ENCODE measurements at places on chromosomes 5 and 9.

DNA sequence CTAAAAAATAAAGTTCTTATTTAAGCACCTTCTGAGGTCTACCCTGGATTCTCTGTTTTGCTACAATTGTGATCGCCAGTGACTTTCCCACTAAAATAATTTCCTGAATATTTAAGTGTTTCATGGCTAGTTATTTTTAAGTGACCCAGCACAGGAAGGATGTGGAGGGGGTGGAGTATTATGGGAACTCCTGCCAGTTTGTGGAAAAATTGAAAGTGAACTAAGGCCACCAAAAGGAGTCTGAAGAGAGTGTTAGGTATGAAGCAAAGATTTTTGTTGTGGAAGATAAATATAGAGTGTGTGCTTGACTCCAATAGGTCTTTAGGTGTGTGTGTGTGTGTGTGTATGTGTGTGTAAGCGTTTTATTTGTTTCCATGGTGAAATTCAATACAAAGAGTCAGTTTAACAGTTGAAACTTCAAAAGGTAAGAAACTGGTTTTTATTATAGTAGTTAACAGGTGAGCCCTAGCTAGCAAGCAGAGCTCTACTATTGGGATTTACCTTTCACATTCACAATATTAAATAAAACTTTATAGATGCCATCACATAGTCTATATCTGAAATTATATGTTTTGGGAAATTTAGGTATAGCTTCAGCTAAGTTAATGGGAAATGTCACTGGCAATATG is 25.6 kb downstream of the RASGRF2 start:
- DNase-seq, result no peak

- DNase-seq, result no peak
These were observed 10.7 kb downstream of the IQGAP2 start for GRCh38 chr5:76413746-76414145.

GRCh38 chr9:91803970-91804752 is 145.9 kb downstream of the ROR2 start:
- DNase-seq, result no peak

- DNase-seq, result no peak
These were observed 112.4 kb downstream of the CETN3 start for GRCh38 chr5:90297045-90297764.

- no peak for DNase-seq
These were observed 306.2 kb downstream of the SEMA5A start for GRCh38 chr5:9239626-9240025.

- DNase-seq, result no peak
These were observed 179.0 kb downstream of the C9orf50 start for GRCh38 chr9:129441852-129442251.

DNA sequence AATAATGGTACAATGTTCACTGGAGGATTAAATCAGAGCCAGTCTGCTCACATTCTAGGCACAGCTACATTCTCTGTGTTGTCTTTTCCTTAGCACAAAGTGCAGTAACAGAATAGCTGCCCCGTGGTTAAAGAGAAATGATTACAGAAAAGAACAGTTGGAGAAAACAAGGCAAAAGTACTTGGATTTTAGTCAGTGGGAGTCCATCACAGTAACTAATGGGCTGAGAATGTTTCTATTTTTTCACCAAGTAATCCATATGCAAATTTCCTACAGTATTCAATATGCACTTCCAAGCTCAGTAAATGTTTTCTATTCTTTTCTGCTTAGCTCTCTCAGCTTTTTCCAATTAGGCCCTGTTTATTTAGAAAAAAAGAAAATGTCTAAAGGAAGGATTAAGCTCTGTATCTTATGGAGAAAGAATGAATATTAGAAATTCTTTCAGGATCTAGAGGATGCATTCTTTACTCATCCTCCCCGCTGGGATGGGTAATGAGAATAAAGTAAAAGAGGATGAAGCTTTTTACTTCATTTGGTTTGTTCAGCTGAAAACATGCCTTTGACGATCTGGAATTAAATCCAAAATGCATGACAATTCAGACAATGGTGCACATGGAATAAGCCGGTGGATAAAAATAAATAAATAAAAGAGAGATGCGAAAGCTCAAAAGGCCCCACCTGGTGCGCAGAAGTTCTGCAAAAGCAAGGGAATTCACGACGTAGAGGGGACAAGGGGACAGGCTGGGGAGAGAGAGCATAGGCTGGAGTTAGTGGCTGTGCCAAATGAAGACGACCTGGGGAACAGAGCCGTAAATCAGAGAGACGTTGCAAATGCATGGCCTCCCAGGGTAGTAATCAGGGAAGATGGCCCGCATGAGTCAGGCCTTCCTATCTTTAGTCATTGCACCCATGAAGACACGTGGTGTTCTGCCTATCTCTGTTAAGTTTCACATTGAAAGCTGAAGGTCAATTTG is 345.2 kb downstream of the GLIS3 start:
- DNase-seq, result no peak

- DNase-seq, result no peak
These were observed 29.2 kb downstream of the NR4A3 start for GRCh38 chr9:99850736-99851499.

DNA sequence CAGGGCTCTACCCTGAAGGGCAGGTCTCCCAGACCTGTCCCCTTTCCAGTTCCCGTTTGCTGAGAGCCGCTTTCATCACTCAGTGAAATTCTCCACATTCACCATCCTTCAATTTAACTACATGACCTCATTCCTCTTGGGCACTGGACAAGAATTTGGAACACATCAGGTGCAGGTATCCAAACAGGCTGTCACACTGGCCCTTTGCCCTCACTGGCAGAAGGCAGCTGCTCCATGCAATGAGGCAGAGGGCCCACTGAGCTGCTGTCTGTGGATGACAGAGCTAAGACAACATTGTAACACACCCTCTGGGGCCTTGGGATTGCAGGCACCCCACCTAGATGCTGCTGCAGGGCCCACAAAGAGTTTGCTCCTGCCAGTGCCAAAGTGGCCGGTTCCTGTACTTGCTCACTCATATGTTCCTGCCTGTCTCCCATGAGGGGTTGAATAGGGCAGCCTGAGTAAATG is 55.1 kb downstream of the ACTL7B start:
- DNase-seq, result no peak

- no peak for DNase-seq
These were observed 88.6 kb upstream of the IFNE start for GRCh38 chr9:21570643-21571275.

DNA sequence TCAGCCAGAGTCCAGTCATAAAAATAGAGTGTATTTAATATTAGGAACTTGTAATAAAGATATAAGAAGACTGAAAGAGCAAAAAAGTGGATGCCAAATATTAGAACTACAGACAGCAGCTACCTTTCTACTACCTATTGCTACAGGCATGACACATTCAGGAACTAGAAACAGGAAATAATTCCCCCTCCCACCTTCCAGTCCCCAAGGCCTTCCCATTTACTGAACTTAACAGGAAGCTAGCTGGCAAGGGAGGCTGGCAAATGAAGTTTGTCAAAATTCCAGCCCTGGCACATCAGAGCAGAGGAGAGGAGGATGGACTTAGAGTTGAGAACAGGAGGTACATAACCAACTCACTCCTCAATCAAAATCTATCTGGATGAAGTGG is 50.2 kb upstream of the RIC1 start:
- DNase-seq, result no peak

DNA sequence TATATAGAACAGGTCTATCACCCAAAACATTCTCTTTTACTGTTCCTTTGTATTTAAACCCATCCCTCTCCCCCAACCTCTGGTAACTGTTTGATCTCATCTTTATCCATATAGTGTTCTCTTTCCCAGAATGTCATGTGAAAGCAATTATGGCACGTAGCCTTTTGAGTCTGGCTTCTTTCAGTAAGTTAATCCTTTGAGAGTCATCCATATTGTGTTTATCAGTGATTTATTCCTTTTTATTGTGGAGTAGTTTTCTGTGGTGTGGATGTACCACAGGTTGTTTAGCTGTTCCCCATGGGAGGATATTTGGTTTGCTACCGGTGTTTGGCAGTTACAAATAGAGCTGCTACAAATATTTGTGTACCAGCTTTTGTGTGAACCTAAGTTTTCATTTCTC is 38.0 kb downstream of the HMGXB3 start:
- DNase-seq, result no peak

DNA sequence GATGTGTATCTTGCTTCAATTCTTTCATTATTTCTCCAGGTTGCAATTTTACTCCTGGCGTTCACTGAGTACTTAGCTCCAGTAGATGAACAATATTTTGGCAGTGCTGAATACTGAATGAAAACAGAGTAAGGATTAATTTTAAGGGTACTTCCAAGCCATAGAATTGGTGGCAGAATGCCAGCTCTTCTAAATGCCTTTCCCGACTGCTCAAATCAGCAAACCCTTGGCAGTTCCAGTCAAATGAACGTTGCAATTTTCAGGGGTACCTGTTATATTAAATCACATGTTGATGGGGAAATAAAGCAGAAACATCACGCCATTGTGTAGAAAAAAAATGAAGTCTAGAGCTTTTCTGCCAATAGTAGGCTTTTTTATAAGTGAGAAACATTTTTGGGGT is 282.4 kb upstream of the RPS23 start:
- DNase-seq, result no peak

DNA sequence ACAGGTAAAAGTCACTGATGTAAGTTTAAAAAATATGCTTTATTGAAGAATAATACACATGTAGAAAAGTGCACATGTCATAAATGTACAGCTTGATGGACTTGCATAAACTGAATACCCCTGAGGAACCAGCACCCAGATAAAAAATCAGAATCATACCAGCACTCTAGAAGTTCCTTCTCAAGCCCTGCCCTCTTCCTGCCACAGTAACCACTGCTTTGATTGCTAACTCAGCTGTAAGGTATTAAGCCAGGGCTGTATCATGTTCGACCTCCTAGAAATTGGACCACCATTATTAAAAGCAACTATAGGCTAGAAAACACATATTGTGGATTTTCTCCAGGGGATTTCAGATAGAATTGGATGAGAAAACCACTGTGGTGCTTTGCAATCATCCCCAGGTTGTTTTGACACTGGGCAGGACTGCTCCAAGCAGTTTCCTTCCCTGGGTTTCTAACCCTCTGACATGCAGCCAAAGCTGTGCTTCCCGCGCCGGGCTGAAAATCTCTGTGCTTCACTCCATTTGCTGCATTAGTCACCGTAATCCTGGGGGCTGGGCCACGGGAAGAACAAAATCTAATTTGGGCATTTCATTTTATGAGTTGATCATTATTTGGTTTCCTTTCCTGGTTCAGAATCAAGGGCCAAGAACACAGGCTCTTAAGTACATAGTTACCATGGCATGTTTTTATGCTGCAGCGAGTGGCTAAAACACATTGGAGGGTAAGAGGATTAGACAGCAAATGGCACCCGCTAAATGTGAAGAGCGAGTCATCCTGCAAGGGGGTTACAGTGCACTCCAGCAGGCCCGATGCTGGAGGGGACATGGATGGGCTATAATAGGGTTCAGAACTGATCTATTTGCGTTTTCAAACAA is 139.4 kb upstream of the IL12B start:
- no peak for DNase-seq

- no peak for DNase-seq
These were observed 16.0 kb downstream of the DOCK2 start for GRCh38 chr5:169653091-169653490.

- no peak for DNase-seq
These were observed 168.4 kb upstream of the SMIM23 start for GRCh38 chr5:171617266-171617665.

Data from AG08395 (cell line).